ENCODE measurements at places on chromosomes 5 and 9.

GRCh38 chr5:95780597-95780996 lies 41.9 kb downstream of the GLRX start:
- DNase-seq: no peak

- DNase-seq: no peak
Measured at GRCh38 chr5:9156282-9156681, 389.6 kb downstream of the SEMA5A start.

- DNase-seq: no peak
Measured at GRCh38 chr5:137075163-137075970, 423.8 kb downstream of the SPOCK1 start.

GRCh38 chr9:104339692-104340091 lies 164.4 kb upstream of the OR13F1 start:
- no peak for DNase-seq

- DNase-seq: no peak
Measured at GRCh38 chr5:7882926-7883325, 14.0 kb downstream of the MTRR start.

DNA sequence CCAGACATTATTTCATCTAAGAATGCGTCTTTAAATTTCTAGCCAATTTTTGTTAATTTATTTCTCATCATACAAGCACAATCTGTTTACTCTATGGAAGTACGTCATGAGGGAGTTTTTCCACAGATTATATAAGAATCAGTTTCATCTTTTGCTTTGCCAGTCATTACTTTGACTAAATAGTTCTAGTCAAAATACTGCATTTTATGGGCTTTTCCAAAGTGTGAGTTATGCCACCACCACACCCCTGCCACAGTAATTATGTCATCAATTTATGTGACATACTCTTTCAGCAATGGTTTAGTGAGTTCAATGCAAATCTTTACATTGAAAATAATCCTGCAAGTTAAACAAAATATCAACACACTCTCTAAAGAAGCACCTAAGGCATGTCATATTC lies 2.0 kb downstream of the RIMOC1 start:
- no peak for DNase-seq

DNA sequence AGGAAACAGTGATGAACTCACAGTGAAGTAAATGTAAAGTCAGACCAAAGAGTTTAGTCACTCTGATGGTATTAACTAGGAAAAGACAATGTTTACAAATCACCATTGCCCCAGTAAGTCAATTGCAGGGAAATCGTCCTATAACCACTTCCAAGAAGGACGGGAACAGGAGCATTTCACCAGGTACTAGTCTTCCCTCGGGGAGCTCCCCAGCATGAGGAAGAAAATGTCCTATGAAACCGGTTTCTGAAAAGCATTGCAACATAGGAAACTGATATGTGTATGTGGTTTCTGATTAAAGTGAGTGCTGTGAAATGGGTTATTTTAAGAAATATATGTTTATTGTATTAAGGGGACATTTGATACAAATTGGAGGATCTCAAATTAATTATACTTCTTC lies 626.7 kb upstream of the ADAMTS16 start:
- DNase-seq: no peak

GRCh38 chr5:52725065-52725746 lies 62.5 kb upstream of the ITGA1 start:
- DNase-seq: no peak

GRCh38 chr9:32942755-32943460 lies 58.5 kb downstream of the APTX start:
- DNase-seq: no peak

All from frontal cortex (tissue), 4 donors.